Adrenal gland (tissue), 19 donors: ENCODE measurements at places on chromosomes 3 and 15. TPM values are rescaled to one million over a fixed set of nuclear protein-coding genes. Genes with fewer than 3 reads are reported as not detected.

- H3K27me3 ChIP-seq, result no peaks in the 10 kb centered on the region
- no peak for DNase-seq
- no peaks in the 10 kb centered on the region for H3K4me1 ChIP-seq
- H3K27ac ChIP-seq, result no peak overlapping the region
- no peak overlapping the region for H3K4me3 ChIP-seq
These were observed 657.5 kb upstream of the DPPA4 start for GRCh38 chr3:109994853-109995252.

- H3K4me3 ChIP-seq, result no peak overlapping the region
- H3K4me1 ChIP-seq, result peaks cover 11% of the 10 kb centered on the region
- no peaks in the 10 kb centered on the region for H3K36me3 ChIP-seq
These were observed 36.6 kb downstream of the GSK3B start for GRCh38 chr3:120057626-120058025.

ZIC1 gene
- 0.08 TPM for polyA plus RNA-seq

DNA sequence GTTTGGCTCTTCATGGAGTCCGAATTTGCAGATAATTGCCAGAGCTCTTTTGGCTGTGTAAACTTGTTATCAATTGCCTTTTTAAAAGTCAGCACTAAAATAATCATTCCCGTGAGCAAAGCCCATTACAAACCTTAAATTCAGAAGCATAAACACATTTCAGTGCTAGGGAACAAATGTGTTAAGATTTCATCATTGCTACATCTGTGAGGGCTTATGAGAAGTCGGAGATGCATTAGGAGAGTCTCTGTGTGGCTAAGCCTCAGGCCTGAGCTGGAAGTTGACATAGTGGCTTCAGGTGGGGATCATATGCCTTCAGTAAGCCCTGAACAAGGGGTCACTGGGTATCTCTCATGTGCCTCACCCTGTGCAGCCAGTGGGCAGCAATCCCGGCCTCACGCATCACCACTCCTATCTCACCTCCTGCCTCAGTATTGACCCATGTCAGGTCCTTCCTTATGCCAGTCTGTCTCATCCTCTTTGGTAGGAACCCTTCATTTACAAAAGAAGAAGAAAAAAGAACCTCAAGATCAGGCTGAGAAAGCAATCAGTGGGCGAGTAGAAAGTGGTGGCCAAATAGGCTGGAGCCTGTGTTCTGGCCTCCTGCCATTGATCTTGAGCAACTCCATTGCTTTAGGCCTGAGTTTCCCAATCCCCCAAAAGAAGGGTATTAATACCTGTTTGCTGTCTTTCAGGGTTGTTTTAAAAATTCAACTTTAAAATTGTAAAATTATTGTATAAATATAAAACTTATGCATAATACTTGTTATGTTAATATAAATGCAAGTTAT, 233.5 kb downstream of the IL20RB start:
- H3K27me3 ChIP-seq, result no peaks in the 10 kb centered on the region
- peak; percentile 46 for DNase-seq
- H3K36me3 ChIP-seq, result no peaks in the 10 kb centered on the region
- no peaks in the 10 kb centered on the region for H3K4me1 ChIP-seq
- no peak overlapping the region for H3K4me3 ChIP-seq

DNA sequence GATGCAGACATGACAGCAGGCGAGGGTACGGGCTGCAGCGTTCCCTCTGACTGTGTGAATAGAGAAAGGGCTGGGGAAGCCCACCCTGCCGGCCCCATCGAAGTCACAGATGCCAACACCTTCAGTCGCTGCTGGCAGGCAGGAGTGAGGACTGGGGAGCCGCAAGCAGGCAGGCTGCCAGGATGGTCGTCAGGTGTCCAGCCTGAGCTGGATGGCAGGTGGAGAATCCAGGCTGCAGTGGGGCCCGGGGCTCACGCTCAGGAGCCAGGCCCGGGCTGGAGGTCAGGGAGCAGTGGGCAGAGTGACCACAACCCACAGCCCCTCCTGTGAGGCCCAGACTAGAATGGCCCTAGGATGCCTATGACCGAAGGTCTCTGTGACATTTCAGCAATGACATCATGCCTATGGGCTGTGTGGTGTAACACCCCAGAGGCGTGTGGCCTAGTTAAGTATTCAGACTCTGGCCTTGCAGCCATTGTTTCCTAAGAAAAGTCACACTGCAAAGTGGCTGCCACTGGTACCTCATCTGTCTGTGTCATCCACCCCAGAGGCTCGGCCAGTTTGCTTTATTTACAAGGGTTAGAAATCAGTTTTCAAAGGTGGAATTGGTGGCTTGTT, 15.7 kb downstream of the PRR23E start:
- H3K4me1 ChIP-seq, result no peaks in the 10 kb centered on the region
- H3K27me3 ChIP-seq, result peaks cover 17% of the 10 kb centered on the region
- no peak for DNase-seq
- H3K4me3 ChIP-seq, result no peak overlapping the region
- no peak overlapping the region for H3K27ac ChIP-seq

MESP2 gene
- 0.57 TPM for polyA plus RNA-seq

DNA sequence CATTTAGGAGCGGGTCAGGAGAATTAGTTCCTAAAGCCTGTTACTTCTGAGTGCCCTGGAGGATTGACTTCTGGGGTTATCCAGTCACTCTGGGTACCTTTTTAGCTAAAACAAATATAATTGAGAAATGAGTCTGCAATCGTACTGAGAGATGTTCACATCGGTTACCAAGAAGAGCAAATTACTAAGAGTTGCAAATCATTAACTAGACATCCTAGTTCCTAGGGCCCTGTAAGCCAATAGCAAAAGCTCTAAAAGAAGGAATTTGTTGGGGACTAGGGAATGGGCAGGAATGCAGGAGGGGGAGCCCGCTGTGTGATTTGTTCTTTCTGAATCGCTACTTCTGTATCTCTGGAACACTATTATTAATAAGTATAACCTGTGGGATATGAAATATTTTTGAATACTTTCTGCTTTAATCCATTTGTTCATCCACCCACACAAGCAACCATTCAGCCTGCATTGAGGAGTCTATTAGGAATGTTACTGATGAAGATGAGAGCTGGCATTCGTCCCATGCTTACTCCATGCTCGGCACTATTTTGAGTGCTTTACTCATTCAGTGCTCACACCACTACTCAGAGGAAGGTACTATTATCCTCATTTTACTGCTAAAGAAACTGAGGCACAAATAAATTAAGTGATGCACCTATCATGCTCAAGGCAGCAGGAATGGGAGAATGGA, 31.5 kb upstream of the KY start:
- H3K4me1 ChIP-seq, result no peaks in the 10 kb centered on the region
- H3K36me3 ChIP-seq, result no peaks in the 10 kb centered on the region
- H3K27me3 ChIP-seq, result no peaks in the 10 kb centered on the region
- H3K27ac ChIP-seq, result no peak overlapping the region
- no peak overlapping the region for H3K4me3 ChIP-seq
- DNase-seq, result no peak

ROBO1 gene
- 12.0 TPM for polyA plus RNA-seq
